ENCODE measurements at places on chromosomes 2 and 18.

DNA sequence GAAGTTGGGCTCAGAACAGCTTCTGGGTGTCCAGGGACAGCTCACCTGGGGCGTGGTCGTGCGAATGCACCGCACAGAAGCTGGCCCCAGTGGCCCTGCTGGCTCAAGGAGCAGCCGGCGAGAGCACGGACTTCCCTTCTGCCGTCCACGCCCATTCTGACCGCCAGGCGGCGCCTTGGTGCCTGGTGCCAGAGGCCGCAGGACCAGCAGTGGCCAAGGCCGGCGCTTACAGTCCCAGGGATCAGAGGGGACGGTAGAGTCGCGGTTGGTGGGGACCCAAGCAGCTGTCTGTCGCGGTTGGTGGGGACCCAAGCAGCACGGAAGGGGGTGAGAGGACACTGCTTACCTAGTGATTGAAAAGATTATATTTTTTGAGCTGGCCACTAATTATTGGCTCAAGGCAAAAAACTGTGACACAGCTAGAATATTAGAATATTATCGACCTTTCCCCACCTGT, 25.7 kb downstream of the NPPC start:
- DNase-seq = peak; percentile 74

GRCh38 chr2:198788676-198789075, 669.1 kb downstream of the SATB2 start:
- DNase-seq = no peak

- no peak for DNase-seq
Observed at GRCh38 chr18:23877371-23877770, 137.2 kb upstream of the TTC39C start.

DNA sequence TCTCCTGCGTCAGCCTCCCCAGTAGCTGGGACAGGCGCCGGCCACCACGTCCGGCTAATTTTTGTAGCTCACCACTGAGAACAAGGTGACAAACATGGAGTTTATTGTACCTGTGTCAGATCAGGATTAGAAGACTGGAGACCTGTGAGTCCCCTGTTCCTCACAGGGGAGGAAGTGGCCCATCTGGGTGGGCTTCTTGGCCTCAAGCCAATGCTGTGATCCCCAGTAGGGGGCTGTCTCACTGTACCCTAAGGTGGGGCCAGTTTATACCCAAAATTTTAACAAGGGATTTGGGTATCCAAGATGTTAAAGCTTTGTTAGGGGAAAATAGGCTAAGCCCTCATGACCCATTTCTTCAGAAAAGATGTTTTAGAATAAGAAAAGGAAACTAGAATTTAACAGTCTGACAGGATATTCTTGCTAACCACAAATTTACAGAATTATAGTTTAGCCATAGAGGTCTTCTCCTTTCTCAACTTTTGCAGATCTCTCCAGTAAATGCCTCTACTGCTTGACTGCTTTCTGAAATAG, 16.3 kb downstream of the PCBP1 start:
- no peak for DNase-seq

GRCh38 chr2:134399096-134399495, 145.2 kb downstream of the MGAT5 start:
- no peak for DNase-seq

- DNase-seq = no peak
Observed at GRCh38 chr2:100033976-100034375, 108.4 kb downstream of the AFF3 start.

- DNase-seq = no peak
Observed at GRCh38 chr18:36772241-36772723, 56.5 kb downstream of the TPGS2 start.

GRCh38 chr2:62803961-62804360, 98.4 kb downstream of the EHBP1 start:
- no peak for DNase-seq

DNA sequence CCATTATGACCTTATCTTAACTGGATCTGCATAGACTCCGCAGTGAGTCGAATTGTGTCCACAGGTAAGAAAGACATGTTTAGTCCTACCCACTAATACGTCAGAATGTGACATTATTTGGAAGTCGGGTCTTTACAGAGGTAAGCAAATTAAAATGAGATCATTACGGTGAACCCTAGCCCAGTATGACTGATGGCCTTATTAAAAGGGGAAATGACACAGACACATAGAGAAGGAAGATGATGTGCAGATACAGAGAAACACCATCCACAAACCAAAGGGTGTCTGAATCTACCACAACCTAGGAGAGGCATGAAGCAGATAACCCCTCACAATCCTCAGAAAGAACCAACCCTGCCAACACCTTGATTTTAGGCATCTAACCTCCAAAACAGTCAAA, 135.6 kb downstream of the GALNT1 start:
- no peak for DNase-seq

DNA sequence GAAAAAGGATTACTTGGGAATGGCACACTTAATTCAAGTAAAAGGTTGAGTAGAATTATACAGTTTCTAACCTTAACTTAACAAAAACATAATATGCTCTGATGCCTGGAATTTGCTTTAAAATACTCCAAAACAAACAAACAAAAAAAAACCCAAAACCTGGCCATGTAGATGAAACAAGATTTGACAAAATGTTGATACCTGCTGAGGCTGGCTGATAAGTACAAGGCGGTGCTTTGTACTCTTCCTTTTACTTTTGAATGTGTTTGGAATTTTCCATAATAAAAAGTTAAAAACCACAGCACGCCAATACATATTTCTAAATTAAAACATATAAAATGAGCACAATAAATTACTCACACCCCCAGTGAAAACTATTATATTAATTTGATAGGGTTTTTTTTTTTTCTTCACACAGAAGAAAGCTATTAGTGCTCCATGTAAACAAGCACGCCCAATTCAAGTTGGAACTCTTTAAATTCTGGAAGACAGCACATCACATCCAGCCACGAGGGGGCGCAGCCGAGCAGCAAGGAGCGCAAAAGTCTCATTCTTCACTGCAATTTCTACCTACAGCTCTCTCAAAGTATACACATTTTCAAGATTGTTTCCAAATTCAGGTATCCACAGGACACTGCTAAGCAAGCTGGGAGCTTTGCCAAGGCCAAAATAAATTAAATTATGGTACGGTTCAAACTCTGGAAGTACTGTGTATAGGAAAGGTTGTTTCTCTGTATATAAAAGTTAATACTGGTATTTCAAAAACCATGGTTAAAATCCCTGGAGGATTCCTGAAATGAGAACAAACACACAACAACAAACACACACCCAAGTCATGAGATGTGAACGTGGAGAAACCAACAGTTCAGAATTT, 7.5 kb downstream of the SERTAD2 start:
- peak; percentile 84 for DNase-seq

GRCh38 chr2:20450201-20450999, 3.5 kb downstream of the RHOB start:
- peak; percentile 67 for DNase-seq

DNA sequence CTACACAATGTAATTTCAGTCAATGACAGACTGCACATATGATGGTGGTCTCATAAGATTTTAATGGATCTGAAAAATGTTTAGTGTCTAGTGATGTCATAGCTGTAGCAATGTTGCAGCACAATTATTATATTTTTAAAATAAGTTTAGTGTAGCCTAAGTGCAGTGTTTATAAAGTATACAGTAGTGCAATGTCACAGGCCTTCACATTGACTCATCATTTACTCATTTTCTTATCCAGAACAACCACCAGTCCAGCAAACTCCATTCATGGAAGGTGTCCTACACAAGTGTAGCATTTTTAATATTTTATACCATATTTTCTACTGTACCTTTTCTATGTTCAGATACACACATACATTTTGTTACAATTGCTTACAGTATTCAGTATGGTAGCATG, 663.1 kb downstream of the ERBB4 start:
- no peak for DNase-seq

DNA sequence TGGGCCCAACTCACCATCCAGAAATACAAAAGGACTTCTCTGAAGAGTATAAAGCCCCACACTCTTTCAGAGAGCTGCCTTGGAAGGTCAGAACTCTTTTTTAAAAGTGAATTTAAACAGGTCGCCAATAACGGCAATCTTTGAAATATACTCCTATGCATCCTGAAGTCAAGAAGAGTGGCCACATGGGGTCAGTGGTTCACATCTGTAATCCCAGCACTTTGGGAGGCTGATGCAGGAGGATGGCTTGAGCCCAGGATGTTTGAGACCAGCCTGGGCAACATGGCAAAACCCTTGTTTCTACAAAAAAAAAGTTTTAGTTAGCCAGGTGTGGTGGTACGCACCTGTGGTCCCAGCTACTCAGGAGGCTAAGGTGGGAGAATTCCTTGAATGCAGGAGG, 68.1 kb upstream of the FZD7 start:
- no peak for DNase-seq

DNA sequence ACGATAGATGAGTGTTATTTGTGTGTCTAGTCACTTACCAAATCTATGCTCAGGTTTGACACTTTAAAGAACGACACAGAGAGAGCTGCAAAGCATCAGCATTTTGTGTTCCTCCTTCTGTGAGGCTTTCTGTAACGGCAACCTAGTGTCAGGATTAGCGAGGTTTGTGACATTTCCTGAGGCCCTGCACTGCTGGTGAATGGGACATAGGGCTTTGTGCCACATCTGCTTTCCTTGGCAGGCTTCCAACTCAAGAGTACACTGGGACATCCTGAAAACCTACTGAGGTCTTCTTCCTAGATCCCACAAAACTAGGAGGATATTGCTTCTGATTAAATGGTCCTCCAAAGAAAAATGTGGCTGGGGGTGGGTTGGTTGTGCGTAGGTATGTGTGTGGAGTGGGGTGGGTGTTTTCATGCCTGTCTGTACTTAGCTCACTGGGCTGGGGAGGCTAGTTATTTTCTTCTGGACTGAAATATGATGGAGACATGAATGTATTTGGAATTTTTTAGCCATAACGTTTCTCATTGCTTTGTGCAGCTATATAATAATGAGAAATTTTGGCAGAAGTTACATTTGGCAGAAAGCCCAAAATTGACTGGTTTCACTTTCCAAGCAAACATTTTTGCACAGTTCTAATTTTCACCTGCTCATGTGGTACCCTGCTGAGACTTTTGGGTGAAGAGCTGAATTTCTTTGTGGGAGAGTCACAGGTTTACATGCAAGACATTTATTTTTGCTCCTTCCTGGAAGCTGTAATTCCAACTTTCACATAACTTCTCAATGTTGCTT, 308.4 kb downstream of the XIRP2 start:
- peak; percentile 57 for DNase-seq

- DNase-seq = no peak
Observed at GRCh38 chr2:15993232-15993610, 52.9 kb downstream of the MYCN start.

DNA sequence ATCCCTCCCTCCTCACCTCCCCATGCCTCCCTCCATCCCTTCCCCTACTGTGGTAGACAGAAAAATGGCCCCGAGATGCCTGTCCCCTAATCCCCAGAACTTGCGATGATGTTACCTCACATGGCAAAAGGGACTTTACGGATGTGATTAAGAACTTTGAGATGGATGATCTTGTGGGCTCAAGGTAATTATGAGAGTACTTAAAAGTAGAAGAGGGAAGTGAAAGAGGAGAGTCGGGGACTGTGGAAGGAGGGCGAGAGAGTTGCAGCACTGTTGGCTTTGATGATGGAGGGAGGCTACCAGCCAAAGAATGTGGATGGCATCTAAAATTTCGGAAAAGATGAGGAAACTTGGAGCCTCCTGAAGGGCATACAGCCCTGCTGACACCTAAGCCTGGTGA, 66.5 kb downstream of the AGAP1 start:
- DNase-seq = no peak

- DNase-seq = no peak
Observed at GRCh38 chr2:45029215-45029614, 20.0 kb upstream of the SIX2 start.

DNA sequence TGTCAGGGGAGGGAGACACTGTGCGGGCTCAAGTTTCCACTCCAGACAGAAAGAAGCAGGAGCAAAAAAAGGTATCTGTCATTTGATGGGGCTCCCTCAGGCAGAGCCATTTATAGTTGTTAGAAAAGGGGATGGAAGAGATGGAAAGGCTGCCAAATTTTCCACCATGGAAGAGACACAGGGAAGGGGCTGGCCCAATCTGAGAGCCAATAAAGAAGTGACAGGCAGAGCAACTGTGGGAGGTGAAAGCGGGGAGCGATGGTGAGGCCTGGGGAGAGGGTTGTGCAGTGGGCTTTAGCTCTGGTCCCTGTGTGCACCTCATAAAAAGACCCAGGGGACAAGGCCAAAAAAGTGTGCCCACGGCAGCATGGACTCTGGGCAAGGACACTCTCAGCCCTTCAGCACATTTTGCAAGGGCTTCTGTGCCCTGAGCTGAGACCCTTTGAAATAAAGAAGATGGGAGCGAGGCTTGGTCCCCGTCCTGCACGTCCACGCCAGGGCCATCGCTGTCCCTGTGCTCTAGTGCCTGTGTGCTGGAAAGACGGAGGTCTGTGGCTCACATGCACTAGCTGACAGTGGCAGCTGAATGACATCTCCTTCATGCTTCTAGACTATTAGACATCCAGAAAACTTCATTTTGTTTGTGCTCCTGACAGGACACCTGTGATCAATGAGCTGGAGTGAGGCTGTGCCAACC, 456.7 kb upstream of the HS6ST1 start:
- DNase-seq = peak; percentile 37

DNA sequence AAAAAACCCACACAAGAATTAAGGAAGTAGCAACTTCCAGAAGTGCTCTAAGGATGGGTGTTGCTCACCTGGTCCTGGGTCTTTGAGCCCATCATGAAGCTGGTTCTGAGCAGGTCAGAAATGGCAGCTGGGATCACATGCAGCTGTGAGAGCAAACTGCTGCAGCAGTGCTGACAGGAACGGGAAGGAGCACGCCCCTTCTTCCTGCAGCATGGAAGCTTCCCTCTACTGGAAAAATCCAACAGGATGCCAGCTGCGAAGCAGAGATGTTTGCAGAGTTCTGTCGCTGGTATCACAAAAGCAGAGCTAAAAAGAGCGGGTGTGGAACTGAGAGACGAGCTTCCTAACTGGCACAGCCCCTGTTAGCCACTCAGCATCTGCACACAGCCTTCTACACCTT, 33.7 kb downstream of the EIF4E2 start:
- DNase-seq = no peak

DNA sequence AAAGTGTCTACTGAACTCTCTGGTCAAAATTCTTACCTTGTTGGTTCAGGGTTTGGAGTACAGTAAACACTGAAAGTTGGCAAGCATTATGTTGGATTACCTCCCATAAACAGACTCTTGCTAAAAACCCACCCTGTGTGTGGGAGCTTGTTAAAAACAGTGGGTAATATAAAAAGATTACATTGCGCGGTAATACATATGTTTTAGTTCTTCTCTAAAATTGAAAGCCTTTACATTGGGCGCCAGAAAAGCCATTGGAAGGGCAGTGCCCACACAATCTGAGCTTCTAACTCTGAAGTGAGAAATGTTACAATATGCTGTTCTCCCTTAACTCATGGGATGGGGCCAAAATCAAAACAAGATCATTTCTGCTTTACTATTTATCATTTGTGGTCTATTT, 510.7 kb downstream of the CNTNAP5 start:
- no peak for DNase-seq

GRCh38 chr2:179939259-179939658, 67.8 kb downstream of the CWC22 start:
- DNase-seq = no peak

- DNase-seq = no peak
Observed at GRCh38 chr2:66435549-66435875, 587 bp downstream of the MEIS1 start.
